Adipocyte (in vitro differentiated cells): ENCODE measurements at places on chromosomes 7 and 10.

DNA sequence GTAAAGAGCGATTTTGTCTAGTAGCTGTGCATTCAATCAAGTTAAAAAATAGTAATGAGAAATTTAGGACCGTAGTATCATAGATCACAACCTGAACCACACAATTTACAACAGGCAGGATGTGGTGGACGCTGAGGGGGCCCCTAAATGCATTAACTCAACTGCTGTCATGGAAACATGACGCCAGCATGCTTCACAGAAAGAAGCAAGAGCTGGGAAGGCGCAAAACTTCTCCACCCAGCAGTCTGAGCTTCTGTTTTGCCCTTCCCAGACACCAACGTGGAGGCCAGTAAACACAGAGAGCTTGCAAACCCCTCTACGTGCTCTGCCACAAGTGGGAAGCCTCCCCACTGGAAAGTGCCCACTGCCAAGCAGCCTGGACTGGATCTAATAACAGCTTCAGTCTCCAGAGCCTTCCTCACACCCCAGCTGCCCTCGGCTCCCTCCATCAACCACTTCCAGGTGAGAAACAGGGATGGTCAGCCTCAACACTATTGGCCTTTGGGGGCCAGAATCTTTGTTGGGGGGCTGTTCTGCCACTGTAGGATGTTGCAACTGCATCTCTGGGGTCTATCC is 151.8 kb downstream of the SFMBT2 start:
- DNase-seq, result no peak

GRCh38 chr7:21135437-21135836 is 292.4 kb upstream of the SP4 start:
- no peak for DNase-seq

- DNase-seq, result peak; percentile 90
These were observed at the start of gene NDUFB2 for GRCh38 chr7:140696680-140697446. NDUFB2 (plus strand) TSS chr7:140696708; CDS start chr7:140696745, 37 bp downstream.

GRCh38 chr10:114920459-114920858 is 17.5 kb upstream of the TRUB1 start:
- DNase-seq, result no peak

DNA sequence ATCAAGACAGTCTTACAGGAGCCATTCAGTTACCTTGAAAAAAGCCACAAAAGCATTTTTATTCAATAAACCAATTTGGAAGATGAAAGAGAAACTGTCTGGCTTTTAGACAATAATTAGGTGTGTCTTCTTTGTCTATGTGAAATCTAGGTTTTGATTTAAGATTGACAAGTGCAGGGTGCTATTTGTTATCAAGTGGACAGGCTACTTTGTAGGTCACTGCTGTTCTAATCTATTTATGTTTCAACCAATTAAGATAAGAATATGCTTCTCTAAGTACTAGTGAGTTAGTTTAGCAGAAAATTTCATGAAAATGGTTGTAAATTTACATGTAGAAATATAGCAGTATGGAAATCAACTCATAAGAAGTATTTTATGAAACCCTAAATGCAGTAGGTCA is 177.5 kb downstream of the CACNA2D1 start:
- no peak for DNase-seq

DNA sequence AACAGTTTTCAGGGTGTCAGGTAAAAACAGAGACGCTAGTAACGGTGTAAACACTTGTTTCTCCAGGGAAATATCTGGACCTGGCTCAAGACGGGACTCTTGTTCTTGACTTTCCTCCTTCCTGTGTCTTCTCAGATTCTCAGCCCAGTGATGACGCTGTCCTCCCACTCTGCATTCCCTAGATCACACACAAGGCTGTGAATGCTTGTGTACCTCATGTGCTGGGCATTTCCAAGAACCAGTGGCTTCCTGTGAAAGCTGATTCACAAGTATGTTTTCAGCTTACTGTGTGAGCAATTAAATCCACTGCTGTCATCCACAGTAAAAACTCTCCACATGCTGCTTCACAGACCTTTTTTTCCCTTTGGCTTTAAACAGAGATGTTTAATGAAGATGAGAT is 193.8 kb upstream of the DPP6 start:
- DNase-seq, result no peak

DNA sequence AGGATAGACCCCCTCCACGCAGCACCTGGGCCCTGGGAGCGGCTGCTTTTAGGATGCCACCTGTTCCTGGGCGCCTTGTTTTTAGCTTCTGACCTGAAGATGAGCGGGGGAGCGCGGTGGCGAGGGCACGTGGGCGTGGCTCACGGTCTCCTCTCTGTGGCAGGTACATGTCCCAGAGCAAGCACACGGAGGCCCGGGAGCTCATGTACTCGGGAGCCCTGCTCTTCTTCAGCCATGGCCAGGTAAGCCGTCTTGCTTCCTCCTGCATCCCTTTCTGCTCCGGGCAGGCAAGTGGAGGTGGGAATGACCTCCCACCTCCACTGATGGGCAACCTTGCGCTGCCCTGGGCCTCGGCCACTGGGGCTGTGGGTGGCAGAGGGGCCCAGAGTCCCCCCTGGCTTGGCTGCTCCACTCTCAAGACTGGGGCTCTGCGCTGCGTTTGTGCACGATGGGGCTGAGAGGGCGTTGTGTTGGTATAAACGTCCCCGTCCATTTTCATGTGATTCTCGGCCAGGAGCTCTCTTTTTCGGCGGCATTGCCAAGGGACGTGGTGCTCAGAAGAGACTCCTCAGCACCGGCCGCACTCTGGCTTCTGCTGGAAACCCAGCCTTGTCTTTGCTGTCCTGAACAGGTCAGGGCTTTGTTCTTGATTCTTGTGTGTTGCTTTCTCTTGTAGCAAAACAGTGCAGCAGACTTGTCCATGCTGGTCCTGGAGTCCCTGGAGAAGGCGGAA is 9.7 kb downstream of the GET4 start:
- no peak for DNase-seq

GRCh38 chr10:49140304-49141177 is 6.7 kb upstream of the FAM170B start:
- no peak for DNase-seq

GRCh38 chr7:326273-326672 is 36.3 kb downstream of the FOXL3 start:
- DNase-seq, result no peak

DNA sequence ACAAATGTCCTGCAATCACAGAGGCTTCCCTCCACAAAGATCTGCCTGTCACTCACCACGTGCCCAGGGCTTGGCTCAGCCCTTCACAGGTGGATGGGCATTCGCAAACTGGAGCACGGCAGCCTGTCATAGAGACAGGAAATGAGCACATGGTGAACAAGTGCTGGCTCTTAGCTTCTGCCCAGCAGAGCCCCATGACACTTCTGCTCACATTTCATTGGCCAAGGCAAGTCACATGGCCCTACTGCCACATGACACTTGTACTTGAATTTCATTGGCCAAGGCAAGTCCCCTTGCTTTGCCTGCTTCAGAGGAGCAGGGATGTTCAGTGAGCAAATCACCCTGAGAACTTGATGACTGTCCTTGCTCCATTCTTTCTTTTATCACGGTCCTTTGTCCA is 110.8 kb upstream of the PPP2R2D start:
- no peak for DNase-seq
